ENCODE measurements at places on chromosomes 16 and 17.

- peak; percentile 24 for DNase-seq
These were observed 8.4 kb upstream of the SLC47A2 start for GRCh38 chr17:19724501-19725420.

- DNase-seq, result no peak
These were observed 1376.4 kb downstream of the CDH11 start for GRCh38 chr16:63745456-63745855.

DNA sequence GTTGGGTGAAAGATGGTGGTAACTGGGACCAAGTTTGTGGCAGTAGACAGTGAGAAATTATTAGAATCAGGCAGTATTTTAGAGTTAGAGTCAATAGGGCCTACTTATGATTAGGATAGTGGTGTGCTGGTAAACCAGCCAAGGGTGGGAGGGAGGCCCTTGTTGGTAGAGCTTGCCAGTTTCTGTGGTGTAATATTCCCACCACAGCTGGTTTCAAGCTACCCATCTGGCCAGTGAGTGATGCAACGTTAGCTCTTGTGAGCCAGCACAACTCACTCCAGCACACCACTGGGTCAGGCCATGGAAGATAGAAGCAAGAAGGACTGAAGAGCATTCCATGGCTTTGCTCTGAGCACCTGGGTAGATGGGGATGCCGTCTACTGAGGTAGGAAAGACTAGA is 34.9 kb downstream of the GNAO1 start:
- no peak for DNase-seq

GRCh38 chr17:65271296-65271695 is 134.1 kb downstream of the RGS9 start:
- DNase-seq, result no peak

GRCh38 chr16:57152096-57153093 is 33.4 kb downstream of the PSME3IP1 start:
- DNase-seq, result no peak

- no peak for DNase-seq
These were observed 16.5 kb upstream of the ST6GALNAC1 start for GRCh38 chr17:76659928-76660655.

DNA sequence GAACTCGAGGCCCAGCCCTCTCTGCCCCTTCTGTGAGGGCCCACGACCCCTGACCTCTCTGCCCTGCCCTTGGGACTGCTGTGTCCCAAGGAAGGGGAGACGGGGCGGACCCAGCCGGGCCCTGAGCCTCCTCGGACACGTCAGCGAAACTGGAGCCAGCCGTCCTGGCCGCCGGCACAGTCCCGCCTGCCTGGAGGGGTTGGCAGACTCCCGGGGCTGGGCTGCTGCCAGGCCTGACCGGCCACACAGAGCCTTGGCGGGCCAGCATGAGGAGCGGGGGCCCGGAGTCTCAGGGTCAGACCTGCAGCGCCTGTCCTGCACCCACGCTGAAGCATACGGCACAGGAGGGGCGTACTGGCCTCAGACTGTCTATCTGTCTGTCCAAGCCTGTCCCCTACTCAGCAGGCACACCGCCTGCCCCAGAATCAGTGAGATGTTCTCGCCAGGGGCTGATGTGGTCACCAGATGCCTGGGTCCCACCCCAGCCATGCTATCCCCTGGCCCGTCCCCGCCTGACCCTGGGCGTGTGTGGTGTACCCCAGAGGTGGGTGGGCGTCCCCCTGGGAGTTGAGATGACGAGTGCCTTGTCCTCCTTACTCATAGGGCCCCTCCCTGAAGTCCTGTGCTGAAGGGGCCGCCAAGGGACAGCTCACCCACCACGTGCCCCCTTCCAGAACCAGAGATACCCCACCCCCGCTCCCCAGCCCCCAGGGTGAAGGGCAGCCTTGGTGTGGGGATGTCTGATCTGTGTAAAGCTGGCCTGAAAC is 4.7 kb downstream of the VASN start:
- DNase-seq, result no peak

- DNase-seq, result no peak
These were observed 13.3 kb downstream of the SAP30BP start for GRCh38 chr17:75680431-75680830.

- DNase-seq, result no peak
These were observed 8.7 kb downstream of the FMNL1 start for GRCh38 chr17:45230410-45230786.

DNA sequence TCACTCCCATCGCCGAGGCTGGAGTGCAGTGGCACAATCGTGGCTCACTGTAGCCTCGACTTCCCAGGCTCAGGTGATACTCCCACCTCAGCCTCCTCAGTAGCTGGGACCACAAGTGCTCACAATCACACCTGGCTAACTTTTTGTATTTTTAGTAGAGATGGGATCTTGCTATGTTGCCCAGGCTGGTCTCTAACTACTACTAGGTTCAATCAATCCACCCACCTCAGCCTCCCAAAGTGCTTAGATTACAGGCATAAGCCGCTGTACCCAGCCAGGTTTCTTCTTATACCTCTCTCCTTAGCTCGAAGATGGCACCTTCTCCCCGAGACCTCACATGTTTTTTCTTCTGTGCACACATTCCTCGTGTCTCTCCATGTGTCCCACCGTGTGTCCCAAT is 3.0 kb downstream of the TSPAN10 start:
- DNase-seq, result no peak

- no peak for DNase-seq
These were observed 565 bp downstream of the DDX52 start for GRCh38 chr17:37642681-37643080.

- DNase-seq, result no peak
These were observed 3.2 kb downstream of the NAGS start for GRCh38 chr17:44007346-44008204.

- DNase-seq, result no peak
These were observed 45.6 kb upstream of the IL34 start for GRCh38 chr16:70600730-70601129.

GRCh38 chr17:80948976-80949450 is 42.6 kb upstream of the CHMP6 start:
- no peak for DNase-seq

- no peak for DNase-seq
These were observed 49.3 kb downstream of the USP10 start for GRCh38 chr16:84749072-84749471.

GRCh38 chr17:37744961-37745800 is at the start of gene HNF1B:
TSS of gene HNF1B (minus strand) at chr17:37745059. CDS start at chr17:37744884, 175 bp downstream.
- DNase-seq, result no peak

GRCh38 chr17:81143717-81144422 is 21.4 kb upstream of the PVALEF start:
- DNase-seq, result no peak

DNA sequence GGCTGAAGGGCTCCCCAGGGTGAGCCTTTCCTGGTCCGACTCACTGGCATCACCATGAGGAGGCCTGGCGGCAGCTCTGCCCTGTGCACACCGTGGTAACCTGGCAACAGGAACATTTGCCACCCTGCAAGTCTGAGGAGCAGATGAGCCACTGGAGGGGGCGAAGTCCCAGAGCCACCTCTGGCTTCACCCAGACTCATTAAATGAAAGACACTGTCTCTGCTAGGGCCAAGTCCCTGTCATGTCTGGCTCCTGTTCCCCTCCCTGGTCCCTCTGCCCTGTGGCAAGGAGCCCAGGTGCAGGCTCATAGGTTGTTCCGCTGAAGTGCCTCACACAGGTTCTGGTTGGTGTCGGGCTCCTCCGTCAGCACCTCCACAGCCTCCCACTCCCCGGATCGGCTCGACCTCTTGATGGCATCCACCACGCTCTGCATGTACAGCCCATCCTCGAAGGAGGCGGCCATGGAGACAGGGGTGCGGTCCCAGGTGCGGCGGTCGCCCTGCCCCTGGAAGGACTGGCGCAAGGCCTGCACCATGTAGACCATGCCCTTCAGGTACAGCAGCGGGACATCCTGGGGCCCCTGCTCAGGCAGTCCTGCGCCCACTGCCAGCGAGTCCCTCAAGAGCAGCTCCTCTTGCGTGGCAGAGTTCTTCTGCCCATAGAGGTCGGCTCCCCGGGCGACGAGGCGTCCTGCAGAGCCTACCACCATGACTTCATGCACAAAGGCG is 8.4 kb downstream of the C16orf86 start:
- DNase-seq, result no peak

GRCh38 chr16:26976873-26977272 is 89.9 kb upstream of the C16orf82 start:
- no peak for DNase-seq

DNA sequence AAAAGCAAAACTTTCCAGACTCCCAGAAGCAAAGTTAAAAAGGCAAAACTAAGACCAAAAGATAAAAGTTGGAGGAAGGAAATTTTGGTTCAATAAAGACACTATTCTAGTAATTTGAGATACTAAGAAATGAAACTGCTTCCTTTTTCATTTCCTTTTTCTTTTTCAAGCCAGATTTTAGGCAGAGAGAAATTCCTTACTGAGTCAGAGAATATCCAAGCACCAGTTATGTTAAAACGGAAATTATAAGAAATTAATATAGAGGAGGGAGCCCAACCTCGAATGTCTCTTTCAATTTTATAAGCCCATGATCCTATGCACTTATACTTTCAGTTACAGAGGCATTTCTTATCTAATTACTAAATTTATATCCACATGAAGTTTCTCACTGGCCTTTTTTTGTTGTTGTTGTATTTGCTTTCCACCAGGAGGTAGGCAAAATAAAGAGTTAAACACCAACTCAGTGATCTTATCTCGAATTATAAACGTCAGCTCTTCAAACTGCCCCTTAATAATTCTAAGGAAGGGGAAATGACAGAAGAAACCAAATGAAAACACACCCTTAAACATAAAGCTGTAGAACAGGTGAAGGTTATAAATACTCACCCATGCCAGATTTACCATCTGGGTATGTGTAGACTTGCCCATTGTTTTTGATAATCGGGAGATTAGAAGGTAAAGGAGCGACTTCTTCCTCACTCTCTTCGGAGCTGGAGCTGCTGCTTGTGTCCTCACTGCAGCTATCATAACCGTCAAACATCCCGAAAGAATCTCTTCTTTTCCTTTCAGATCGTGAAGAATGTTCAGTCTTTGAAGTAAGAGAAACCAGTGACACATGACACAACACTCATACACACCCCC is 35.2 kb downstream of the MBTD1 start:
- no peak for DNase-seq

DNA sequence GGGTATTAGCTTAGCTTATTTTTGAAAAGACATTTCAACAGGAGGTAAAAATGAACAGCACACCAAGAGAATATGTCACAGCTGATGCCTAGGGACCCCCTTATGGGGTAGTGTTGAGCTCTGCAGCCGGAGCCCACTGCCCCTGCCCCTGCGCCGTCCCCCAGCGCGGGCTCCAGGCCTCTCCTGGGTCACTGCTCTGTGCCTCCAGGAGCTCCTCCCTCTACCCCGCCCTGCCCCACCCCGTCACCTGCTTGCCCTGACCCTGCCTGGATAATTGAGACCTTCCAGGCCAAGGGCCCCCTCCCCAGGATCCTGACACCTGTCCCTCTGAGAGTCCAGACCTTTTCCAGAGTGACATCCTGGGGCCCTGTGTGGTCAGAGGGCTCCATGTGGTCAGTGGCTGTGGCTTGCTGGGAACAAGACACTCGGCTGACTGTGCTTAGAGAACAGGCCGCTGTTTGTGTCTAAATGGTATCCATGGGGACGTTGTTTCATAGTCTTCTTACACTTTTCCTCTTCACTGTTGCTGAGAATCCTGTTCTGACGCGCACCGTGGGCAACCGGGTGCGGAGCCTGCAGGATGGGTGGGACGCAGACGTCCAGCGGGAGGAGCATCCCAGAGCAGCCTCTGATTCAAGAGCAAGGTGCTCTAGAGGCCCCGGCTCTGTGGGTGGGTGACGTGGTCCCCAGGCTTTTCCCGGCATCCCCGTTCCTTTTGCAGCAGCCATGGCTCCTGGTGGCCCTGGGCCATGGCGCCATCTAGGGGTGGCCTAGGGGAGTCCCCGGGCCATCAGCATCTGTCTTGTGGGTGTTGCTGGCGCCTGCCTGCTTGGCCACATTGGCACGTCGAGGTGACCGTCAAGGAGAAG is 20.0 kb upstream of the WFIKKN1 start:
- DNase-seq, result peak; percentile 27

DNA sequence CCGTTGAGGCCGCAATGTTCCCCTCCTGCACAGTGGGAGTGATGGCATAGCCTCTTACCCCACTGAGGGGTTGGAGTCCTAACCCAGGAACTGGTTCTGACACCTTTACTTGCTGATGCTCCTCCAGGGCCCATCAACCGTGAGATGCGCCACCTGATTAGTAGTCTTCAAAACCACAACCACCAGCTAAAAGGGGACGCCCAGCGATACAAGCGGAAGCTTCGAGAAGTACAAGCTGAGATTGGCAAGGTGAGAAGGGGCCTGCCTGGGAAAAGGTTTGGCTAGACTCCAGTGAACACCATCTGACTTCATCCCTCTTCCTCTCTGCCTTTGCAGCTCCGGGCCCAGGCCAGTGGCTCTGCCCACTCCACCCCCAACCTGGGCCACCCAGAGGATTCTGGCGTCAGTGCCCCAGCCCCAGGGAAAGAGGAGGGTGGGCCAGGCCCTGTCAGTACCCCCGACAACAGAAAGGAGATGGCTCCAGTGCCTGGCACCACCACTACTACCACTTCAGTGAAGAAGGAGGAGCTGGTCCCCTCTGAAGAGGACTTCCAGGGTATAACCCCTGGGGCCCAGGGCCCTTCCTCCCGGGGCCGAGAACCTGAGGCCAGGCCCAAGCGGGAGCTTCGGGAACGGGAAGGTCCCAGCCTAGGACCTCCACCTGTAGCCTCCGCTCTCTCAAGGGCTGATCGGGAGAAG is 5.8 kb downstream of the RNF40 start:
- DNase-seq, result no peak

GRCh38 chr16:53219795-53220454 is 165.1 kb downstream of the CHD9 start:
- no peak for DNase-seq

DNA sequence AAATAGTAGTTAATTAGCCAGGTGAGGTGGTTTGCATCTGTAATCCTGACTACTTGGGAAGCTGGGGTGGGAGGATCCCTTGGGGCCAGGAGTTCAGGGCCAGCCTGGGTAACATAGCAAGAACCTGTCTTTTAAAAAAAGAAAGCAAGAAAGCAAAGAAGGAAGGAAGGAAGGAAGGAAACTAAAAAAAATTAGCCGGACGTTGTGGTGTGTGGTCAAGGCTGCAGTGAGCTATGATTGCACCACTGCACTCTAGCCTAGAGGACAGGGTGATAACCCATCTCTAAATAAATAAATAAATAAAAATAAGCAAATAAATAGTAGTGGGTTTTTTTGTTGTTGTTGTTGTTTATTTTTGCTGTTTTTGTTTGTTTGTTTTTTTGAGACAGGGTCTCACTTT is 39.3 kb upstream of the MAP2K6 start:
- no peak for DNase-seq

DNA sequence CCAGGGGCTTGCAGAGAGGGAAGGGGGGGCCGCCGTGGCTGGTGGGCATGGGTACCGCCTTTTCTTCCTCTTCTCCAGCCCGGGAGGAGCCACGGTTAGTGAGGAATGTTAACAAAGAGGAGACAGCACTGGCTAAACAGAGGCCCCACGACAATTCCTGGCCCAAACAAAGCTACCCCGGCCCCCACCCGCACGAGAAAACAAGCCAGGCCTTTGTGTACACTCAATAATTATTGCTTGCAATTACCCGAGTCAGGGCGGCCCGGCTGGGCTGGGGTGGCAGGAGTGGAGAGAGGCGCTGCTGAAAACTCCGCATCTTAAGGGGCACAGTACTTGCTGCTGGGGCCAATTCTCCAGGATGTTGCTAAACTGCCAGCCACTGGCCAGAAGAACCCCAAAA is 56.4 kb downstream of the IRX5 start:
- no peak for DNase-seq

Data from activated CD4-positive, CD25-positive, alpha-beta regulatory T cell (primary cell).